Stimulated activated CD4-positive, alpha-beta T cell treated with anti-CD3 and anti-CD28 coated beads, Interleukin-15, amount 100 ng/mL, for 1 hour (primary cell): ENCODE measurements at places on chromosomes 11 and 22.
A peak's percentile ranks its signal among the peaks of the same experiment; 100 is the strongest.

DNA sequence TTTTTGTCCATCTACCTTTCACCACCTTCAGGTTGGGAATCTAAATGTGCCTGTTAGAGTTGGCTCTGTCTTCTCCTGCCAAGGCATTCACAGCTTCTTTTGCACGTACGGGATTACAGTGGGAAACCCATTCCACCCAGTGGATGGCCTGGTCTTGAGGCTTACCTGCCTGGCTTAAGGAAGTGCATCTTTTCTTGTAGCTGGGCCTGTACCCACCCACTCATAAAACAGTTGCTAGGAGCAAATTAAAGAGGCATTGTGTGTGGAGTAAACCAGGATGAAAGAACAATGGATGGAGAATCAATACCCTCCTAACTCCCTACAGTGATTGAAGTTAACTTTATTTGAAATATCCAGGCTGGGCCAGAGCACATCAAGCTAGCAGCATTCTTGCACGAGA, 71.6 kb downstream of the TEAD1 start:
- no peak for DNase-seq

GRCh38 chr11:69470793-69471728, 10.4 kb upstream of the LINC01488 start:
- DNase-seq, result no peak

- peak; percentile 62 for DNase-seq
Observed at GRCh38 chr11:65424205-65425104, 1.9 kb downstream of the NEAT1 start.

GRCh38 chr11:23869671-23870070, 627.2 kb upstream of the LUZP2 start:
- DNase-seq, result no peak

DNA sequence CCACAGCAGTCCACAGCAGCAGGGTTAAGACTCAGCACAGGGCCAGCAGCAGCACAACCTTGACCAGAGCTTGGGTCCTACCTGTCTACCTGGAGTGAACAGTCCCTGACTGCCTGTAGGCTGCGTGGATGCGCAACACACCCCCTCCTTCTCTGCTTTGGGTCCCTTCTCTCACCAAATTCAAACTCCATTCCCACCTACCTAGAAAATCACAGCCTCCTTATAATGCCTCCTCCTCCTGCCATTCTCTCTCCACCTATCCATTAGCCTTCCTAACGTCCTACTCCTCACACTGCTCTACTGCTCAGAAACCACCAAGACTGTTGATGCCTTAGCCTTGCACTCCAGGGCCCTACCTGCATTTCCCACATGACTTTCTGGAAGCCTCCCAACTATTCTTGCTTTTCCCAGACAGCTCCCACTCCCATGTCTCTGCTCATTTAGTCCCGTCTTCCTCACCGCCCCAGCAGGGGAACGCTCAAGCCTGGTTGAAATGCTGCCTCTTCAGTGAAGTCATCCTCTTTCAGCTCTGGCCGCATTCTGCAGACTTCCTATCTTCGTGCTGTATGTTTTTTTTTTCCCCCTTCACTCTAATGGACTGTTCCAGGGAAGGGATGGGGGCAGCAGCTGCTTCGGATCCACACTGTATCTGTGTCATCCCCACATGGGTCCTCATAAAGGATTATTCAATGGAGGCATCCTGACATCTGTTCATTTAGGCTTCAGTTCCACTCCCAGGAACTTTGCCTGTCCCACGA, 3.3 kb downstream of the IL18BP start:
- no peak for DNase-seq

- no peak for DNase-seq
Observed at GRCh38 chr11:11988099-11988651, 20.3 kb downstream of the DKK3 start.

- no peak for DNase-seq
Observed at GRCh38 chr11:72705442-72706365, 31.5 kb upstream of the PDE2A start.

DNA sequence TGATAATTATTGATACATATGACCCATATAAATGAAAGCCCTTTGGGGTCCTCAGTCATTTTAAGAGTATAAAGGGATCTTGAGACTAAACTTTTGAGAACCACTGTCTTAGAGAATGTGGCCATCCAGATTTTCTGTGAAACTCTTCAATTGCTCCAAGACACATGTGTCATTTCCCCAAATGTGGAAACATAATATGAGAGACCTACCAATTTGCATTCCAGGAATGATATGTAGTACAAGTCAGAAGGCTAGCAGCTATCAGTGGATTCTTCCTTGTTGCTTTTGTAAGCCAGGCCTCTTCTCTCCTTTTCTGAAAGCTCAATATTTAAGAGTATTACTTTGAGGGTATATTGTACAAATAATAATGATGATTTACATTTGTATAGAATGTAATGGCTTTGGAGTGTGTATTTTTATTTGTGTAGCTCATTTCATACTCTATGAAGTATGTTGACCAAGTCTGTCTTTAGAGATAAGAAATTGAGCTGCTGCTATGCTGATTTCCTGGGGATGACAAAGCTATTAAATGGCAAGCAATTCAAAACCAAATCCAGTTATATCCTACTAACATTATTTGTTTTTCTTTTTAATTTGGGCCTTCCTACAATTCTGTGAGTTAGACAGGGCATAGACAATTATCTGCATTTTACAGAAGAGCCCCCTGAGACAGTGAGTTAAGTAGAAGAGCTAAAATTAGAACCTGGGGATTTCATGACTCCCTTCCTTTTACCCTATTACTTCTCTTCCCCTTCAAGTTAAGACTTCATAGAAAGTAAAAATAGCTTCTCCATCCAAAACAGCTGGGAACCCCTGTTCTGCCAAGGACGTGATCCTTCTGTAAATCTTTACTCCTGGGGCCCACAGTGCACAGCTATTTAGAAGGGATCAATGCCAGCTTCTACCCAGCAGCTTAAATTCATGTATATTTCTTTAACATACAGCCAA, 131.9 kb downstream of the WNT11 start:
- no peak for DNase-seq

DNA sequence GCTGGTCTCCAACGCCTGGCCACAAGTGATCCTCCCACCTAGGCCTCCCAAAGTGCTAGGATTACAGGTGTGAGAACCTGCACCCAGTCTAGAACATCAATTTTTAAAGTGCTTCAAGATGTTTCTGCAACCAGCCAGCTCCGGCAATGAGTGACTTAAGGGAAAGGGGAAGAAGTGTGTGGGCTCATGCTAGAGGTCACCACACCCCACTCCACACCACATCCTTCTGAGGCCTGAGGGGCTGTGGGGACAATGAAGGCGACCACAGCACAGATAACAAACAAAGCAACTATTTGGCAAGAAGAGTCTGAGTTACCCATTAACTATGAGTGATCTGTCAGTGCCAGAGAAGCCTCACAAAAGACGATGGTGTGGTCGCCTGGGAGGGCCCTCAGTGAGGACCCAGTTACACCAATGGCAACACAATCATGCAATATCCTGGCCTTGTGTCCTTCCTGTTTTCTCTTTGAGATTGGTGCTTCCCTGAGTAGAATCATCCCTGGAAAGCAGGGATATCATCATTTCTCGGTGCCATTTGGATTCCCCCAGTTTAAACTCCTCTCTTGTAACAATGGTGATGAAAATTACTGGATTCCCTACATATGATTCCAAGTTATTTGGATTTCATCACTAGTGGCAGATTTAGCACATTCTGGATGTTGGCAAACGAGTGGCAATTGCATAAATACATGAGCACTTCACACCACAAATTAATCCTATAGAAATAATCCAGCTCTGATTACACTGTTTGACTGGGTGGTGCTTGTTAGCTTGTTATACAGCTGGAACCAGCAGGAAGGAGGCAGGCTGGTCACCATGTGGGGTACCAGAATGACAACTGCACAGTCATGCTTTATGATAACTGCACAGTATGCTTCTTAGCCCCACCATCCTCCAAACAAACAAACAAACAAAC, 18.4 kb downstream of the ABTB2 start:
- no peak for DNase-seq

DNA sequence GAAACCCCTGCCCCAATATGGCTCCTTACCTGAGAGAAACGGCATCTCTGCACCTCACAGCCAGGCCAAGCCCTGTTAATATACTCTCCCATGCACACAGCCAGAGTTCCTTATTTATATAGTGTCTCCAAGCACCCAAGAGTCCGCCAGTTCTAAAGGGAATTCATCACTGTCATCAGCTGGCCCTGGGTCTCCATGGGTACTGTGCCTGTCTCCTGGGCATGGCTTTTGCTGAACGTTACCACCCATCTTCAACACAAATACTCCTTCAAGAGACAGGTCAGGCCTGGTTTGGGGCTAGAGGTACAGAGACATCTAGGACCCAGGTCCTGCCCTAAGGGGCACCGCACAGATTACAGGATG, 1.6 kb upstream of the ATG16L2 start:
- DNase-seq, result no peak

- no peak for DNase-seq
Observed at GRCh38 chr11:3087373-3087772, 30.1 kb upstream of the CARS1 start.

DNA sequence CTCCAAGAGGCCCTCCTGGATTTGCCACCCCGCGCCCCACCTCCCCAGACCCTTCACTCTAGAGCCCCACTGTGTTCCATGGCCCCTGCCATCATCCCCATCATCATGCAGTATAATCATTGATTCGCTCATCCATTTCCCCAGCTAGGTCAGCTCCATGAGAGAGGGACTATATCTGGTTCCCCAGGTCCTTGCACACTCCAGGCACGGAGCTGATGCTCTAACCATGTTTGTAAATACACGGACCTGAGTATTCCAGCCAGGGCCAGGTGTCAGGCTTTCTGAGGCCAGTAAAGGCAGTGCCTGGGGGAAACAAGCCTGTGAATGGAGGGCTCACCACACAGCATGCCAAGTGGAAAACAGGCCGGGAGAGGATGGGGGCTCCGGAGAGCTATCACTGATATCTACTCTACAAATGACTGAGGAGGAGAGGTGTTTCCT, 27.1 kb upstream of the OAF start:
- no peak for DNase-seq

- DNase-seq, result no peak
Observed at GRCh38 chr11:13638422-13638821, 30.0 kb upstream of the FAR1 start.

DNA sequence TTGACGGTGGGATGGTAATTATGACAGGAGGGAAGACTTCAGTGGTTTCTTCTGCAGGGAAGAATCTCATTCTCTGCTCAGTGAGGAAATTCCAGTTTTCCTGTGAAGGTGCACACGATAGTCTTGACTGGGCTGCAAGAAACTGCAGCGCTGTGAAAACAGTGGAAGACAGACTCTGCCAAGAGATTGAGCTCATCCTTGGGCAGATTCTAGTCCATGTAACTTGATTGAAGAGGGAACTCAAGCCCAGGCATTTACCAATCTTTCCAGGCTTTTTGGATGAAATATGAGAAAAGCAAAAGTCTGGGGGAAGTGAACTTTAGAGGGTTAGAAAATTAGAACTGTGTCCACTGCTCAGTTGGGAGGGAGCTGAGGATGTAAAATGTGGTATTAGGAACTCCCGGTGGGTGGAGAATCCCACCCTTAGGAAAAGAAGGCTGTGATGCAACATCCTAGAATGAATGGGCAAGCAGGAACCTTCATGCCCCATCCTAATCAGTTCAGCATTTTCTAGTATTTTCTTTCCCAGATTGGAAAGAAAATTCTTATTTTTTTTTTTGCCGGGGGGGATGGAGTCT, 212.6 kb downstream of the DBX1 start:
- DNase-seq, result no peak

DNA sequence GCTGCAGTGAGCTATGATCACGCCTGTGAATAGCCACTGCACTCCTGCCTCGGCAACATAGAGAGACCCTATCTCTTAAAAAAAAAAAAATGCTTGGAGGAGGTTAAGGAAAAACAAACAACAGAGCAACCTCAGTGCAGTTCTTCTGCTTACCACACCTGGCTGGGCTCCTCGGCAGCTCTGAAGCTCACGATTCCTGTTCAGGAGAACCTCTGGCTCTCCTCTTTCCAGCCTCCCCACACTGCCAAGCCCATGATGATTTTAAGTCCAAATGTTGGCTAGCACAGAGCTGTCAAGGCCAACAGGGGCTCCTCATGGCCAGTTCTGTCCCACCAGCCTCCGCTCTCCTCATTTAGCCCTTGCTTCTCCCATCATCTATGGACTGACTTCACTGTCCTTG, 69.7 kb upstream of the ARFGAP3 start:
- DNase-seq, result no peak

DNA sequence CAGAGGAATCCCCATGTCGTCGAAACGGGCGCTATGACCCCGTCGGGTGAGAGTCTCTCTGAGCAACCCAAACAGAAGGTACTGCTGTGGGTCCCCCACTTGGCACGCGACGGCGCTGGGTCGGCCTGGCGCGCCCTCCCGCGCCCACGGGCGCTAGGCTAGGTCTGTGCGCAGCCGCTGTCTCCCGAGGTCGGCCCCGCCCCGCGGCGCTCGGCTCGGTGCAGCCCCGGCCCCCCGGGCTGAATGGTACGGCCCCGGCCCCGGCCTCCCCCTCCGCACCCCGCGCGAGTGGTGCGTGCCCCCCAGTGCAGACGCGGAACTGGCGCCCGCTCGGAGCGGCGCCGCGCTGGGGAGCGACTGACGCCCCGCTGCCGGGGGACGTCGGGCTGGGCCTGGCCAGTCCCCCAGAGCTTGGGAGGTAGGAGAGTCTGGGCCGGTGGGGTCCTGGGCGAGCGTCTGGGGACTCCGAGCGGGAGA, at the start of gene MADD:
Gene MADD, plus strand, starts transcription at position 305 of the 477 bp plus-strand sequence.
- peak; percentile 90 for DNase-seq

- no peak for DNase-seq
Observed at GRCh38 chr11:69482322-69482721, 859 bp downstream of the LINC01488 start.

GRCh38 chr11:104095791-104096190, 59.4 kb downstream of the DDI1 start:
- no peak for DNase-seq

DNA sequence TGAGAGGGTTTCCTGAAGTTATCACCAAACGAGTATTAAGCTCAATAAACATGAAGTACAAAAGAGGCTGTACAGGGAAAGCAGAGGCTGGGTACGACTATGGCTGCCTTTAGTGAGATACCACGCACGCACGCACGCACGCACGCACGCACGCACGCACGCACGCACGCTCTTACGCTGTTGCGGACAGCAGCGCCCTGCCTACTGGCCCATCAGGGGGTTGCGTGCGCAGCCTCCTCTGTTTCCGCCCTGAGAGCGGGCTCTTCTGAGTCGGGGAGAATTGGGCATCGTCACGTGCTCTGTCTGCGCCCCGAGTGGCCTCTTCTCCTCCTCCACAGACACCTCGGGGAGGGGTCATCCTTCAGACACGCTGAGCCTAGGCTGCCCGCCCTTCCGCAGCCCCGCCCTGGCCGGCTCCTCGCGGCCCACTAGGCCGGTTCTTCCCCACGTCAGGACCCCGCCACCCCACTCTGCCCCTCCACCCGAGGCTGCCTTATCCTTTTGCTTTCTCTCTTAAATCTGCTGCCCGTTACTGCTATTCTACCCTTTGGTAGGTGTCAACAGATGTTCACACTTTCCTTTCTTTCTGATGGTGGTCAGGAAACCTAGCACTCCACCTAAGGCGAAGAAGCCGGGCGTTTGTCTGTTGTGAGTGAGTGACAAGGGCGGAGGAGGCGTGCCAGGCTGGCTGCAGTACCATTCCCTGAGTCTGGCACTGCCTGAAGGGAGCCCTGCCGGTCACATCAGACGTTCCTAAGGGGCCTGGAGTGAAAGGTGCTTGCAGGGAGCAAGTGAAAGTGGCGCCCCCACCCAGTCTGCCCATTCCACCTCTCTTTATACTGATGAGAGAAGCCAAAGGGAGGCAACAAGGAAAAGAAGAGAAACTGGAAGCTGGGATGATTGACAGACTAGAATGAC, 300.4 kb upstream of the B3GAT1 start:
- DNase-seq, result no peak
